ENCODE measurements at places on chromosomes 3 and 15. TPM values are rescaled to one million over a fixed set of nuclear protein-coding genes. Genes with fewer than 3 reads are reported as not detected.

DNA sequence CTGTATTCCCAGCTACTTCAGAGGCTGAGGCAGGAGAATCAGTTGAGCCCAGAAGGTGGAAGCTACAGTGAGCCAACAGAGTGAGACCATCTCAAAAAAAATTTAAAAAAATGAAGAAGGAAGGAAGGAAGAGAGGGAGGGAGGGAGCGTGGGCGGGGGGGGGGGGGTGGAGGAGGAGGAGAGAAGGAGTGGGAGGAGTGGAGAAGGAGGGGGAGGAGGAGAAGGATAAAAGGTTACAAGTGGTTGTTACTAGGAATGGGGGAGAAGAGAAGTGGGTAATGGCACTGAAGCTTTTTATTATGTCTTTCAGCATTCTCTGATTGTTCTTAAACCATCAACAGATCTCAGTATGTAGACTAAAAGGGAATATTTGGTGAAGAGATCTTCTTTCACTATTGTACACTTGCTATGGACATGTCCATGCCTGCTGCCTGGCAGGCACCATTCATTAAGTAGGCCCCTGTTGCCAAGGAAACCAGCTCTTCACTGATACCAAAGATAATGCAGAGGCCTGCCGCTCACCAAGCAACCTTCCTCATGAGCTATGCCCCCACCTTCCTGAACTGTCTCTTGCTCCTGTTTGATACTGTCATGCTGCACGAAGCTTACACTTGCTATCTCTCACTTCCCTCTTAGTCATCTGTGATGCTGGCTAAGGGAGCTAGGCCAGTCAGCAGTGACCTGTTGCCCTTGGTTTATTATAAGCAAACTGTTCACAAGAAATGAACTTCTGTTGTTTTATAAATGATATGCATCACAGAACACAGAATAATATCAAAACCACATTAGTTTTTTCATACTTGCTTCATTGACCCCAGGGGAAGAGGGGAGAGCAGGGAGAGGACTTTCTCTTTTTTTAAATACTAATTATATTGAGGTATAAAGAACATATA, 23.1 kb downstream of the EPM2AIP1 start:
- no peak for DNase-seq

GRCh38 chr3:106183762-106184391, 315.1 kb upstream of the CBLB start:
- no peak for DNase-seq

- no peak for DNase-seq
Measured at GRCh38 chr15:38226608-38227266, 25.9 kb upstream of the SPRED1 start.

GRCh38 chr3:45666757-45667431, 22.3 kb upstream of the SACM1L start:
- DNase-seq, result no peak

GRCh38 chr3:132662212-132662611, 2.1 kb downstream of the UBA5 start:
- DNase-seq, result no peak

DNA sequence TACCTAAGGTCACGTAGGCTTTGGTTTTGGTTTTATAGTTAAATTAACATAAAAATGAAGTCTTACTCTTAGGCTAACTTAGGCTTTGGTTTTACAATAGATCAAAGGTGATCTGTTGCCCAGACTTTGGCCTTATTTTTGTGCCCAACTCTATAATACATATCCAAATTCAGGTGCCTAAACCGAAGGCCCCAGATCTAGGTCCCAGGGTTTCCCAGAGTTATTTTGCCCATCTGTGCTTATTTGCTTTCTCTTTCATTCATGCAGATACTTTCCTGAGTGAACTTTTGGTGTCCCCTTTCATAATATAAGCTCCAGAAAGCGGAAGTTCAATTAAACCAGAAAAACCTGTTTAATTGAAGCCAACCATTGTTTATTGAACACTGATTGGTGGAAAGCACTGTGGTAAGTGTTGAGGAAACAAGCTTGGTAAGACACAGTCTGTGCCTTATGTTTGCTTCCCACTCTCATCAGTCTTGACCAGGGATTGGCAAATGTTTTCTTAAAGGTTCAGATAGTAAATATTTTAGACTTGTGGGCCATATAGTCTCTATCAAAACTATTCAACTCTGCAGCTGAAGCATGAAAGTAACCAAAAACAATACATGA, 209.7 kb downstream of the WDR72 start:
- no peak for DNase-seq

GRCh38 chr3:89740881-89741177, 633.4 kb downstream of the EPHA3 start:
- no peak for DNase-seq

GRCh38 chr15:35102186-35102585, 17.1 kb upstream of the NANOGP8 start:
- DNase-seq, result no peak

Gene CFAP44
- 17.0 TPM for polyA plus RNA-seq

Gene POLR2M
- 90.2 TPM for polyA plus RNA-seq

Gene GREM1
- polyA plus RNA-seq, result 0.14 TPM

Gene SCN11A
- 0.72 TPM for polyA plus RNA-seq
